ENCODE measurements at places on chromosomes 7 and 10.
A peak's percentile ranks its signal among the peaks of the same experiment; 100 is the strongest.

DNA sequence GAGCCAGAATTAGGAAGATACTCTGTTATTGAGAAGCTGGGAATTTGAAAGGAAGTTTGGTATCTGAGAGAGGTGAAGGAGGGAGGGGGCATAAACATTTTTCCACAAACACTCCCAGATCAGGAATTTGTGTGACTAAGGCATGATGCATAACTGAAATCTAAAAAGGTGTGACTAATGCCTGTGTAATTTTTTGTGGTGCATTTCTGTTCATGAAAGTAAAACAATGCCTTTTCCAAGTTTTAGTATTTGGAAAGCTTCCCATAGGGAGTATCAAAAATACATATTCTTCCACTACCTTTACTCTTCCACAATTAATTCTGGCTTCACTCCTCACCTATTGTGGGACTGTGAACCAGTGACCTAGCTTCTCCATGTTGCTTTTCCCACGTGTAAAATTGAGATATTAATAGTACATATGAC, 56.4 kb upstream of the CAV2 start:
- DNase-seq = no peak

DNA sequence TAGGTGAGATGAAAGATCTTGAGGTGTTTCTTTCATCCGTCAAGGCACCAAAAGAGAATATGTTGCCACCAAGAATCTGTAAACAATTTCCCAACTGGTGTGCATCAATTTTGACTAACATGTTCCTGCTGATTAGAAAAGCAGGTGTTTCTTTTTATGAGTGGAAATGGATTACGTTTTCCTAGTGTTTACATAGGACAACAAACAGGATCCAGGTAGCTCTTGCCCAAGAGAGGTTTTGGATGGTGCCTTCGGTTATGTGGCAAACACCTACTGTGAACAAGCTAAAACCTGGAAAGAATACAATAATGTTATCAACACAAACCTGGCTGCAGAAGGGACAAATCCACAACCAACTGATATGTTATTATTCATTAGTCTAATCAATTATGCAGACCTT, 53.6 kb upstream of the WNT16 start:
- DNase-seq = no peak

DNA sequence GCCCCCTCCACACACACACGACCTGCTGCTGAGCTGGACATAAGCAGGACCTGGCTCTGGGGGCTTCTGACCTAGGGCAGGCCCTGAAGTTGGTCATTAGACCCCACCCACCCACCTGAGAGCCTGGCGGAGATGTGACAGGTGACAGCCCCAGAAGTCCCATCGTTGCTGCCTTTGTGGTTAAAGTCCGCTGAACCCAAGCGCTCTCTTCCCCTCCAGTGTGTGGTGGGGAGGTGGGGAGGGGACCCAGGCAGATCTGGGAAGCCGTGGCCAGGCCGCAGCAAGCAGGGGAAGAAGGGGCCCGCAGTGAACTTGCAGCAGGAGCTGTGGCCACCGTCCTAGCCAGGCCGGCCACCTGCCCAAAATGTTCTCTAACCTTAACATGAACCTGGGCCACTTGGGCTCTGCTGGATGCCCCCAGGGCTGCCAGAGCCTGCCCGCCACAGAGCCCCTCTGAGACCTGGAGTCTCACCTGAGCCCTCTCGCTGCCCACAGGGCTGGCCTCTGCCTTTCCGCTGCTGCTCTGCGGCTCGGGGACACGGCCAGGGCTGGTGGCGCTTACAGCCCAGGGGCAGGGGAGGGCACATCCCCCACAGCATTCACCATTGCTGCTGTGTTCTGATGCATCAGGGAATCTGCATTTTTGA, 65.1 kb downstream of the LHPP start:
- no peak for DNase-seq

DNA sequence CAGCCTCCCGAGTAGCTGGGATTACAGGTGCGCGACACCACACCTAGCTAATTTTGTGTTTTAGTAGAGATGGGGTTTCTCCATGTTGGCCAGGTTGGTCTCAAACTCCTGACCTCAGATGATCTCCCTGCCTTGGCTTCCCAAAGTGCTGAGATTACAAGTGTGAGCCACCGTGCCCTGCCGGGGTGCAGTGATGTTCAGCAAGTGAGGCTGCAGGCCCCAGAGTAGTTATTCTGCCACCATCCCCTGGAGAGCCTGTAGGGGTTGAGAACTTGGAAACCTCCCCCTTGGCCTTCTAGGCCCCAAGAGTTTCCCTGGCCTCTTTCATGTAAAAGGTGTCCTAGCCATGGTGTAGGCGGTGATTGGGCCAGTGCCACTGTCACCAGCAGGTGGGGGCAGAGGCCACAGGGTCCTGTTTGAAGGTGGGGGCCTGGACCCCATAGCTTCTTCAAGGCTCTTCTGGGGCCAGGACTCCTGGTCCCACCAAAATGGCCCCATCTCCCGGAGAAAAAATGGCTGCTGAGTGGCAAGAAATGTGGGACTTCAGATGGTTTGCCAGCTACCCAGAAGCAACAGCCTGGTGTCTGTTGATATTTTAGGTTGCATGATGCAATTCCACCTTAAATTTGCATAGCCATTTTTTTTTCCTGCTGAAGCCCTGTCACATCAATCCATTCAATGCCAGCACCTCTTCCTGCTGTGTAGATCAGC, 25.5 kb upstream of the INMT start:
- DNase-seq = no peak

- DNase-seq = no peak
Observed at GRCh38 chr10:89677341-89677740, 24.0 kb upstream of the KIF20B start.

DNA sequence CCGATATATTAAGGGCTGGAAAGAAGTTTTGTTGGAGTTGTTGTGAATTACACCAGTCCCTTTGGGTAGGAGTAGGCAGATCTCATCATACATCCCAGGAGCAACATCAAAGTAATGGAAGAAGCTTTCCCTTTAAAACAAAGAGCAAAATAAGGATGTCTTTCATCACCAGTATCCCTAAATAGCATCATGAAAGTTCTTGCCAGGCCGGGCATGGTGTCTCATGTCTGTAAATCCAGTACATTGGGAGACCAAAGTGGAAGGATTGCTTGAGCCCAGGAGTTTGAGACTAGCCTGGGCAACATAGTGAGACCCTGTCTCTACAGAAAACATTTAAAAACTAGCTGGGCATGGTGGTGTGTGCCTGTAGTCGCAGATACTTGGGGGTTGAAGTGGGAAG, 38.7 kb downstream of the LRRC20 start:
- no peak for DNase-seq

- no peak for DNase-seq
Observed at GRCh38 chr7:88300401-88300945, 6.2 kb downstream of the STEAP4 start.

GRCh38 chr10:1527951-1528350, 209.4 kb downstream of the ADARB2 start:
- DNase-seq = no peak

DNA sequence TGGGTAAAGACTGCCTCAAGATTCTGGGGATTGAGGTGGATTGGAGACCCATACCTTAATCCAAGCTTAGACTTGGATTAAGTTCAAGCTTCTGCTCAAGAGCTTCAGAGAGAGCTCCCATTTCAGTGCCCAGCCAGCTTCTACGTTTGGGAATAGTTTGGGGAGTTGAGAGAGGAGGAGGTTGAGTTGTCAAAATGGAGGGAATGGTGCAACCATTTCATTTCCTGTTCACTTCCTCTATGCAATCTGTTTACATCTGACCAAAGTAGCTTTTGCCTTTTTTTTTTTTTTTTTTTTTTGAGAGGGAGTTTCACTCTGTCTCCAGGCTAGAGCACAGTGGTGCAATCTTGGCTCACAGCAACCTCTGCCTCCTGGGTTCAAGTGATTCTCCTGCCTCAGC, 65.8 kb downstream of the ENTPD1 start:
- DNase-seq = no peak

DNA sequence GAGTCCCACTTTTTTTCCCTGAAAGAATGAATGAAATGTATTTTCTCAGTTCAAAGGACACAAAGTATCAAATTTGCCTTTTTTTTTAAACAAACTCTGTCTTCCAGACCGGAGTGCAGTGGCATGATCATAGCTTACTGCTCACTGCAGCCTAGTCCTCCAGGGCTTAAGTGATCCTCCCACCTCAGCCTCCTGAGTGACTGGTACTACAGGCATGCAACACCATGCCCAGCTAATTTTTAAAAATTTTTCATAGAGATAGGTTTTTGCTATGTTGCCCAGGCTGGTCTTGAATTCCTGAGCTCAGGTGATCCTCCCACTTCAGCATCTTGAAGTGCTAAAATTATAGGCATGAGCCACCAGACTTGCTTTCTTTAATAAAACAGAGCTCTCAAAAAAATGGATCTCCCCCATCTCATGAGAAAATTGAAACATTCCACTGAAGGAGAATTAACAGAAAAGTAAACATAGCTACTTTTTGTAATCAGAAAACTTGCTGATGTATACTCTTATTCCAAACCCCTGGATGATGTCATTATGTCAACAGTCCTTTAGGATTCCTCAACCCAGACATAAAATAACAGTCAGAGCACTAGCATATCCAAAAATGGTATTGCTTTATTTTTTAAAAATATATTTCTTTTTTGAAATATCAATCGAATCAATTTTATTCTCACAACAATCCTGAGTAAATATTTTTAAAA, 12.3 kb upstream of the TRDMT1 start:
- DNase-seq = no peak

DNA sequence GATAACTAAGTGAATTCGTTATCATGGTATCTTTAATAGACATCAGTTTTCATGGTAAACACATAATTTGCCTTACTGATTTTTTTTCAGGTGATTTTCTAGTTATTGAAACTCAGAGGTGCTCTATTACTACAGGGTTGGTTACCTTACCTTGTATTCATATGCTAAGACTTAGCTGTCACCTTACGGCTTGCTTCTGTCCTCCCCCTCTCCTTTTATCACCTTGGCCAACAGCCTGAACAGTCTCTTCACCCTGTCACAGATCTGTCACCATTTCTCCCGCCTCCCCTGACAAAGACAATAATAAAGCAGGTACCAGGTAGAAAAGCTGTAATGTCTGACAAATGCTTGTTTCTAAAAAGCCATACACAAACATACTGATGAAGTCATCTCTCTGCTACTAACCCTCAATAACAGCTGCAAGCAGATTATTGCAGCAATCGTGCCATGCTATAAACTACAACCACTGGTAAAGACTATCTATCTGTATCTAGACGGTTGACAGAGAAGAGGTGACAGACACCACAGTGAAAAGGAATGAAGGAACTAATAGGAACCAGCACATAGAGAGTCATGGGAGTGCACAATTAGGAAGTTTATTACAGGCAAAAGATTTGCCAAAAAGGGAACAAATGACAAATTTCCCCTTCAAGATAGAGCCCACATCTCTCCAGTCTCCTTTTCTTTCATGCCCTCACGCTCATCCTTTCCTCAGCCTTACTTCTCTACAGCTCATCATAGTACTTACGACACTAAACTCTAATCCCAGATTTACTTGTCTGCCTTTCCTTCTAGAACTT, 57.2 kb downstream of the ARHGAP12 start:
- no peak for DNase-seq

DNA sequence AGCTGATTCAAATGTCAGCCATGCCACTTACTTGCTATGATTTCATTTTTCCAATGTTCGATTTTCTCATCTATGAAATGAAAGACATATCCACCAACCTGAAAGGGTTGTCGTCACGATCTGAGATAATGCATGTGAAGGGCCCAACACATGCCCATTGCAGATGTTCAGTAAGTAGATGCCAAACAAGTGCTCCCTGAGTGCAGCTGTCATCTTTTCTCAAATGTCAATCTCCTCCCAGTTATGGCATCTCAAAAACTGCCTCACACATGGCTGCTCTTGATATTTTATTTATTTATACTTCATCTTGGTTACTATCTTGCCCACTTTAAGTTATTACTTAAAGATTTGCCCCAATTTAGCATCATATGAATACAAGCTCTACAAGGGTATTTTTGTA, 16.8 kb downstream of the CPEB3 start:
- DNase-seq = no peak

DNA sequence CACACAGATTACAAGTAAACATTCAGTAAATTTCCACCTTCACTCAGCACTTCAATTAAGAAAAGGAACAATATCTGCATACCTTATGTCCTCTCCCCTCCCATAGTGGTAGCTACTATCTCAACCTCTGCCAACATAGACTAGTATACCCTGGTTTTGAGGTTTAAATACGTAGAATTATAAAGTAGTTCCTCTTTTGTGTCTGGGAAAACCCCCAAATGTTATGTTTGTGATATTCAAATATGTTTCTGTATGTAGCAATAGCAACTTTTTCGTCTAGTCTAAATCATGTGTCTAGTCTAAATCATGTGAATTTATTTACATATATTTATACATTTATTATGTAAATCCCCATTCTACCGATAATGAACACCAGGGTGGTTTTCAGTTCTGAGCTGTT, 13.2 kb upstream of the CAMK2B start:
- DNase-seq = no peak

GRCh38 chr7:26192485-26193087, 8.0 kb downstream of the HNRNPA2B1 start:
- peak; percentile 50 for DNase-seq

DNA sequence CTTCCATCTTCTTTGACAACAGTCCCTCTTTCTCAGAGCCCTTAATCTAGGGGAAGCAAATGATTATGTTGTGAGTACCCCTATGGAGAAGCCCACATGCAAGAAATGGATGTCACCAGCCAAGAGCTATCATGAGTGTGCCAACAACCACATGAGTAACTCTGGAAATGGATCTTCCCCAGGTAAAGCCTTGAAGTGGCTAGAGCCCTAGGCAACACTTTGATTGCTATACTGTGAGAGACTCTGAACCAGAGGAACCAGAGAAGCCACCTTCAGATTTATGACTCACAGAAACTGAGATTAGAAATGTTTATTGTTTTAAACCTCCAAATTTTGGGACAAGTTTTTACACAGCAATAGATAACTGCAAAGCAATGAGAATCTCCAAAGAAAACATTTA, 60.9 kb upstream of the COL1A2 start:
- DNase-seq = no peak

DNA sequence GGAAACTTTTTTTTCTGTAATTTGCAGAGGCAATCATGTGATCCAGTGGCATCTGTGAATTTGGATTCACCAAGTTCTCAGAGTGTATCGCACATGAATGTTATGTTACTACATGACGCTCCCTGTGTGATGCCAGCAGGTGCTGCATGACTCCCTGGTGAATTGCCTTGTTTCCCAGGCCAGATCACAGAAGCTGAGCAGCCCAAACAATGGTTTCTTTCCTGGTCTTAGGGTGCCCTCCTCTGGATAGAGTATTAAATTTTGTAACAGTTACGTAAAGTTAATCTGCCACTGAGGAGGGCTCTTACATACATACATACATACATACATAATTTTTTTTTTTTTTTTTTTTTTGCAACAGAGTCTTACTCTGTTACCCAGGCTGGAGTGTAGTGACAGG, 3.6 kb downstream of the ZSCAN21 start:
- peak; percentile 4 for DNase-seq

GRCh38 chr10:19499291-19499770, 316.9 kb upstream of the PLXDC2 start:
- DNase-seq = no peak

GRCh38 chr10:129375171-129375570, 91.9 kb upstream of the MGMT start:
- no peak for DNase-seq

- DNase-seq = no peak
Observed at GRCh38 chr7:3861941-3862340, 560.9 kb downstream of the SDK1 start.

GRCh38 chr7:48312151-48312550, 140.9 kb downstream of the ABCA13 start:
- DNase-seq = no peak
